ENCODE measurements at places on chromosomes 4 and X.

DNA sequence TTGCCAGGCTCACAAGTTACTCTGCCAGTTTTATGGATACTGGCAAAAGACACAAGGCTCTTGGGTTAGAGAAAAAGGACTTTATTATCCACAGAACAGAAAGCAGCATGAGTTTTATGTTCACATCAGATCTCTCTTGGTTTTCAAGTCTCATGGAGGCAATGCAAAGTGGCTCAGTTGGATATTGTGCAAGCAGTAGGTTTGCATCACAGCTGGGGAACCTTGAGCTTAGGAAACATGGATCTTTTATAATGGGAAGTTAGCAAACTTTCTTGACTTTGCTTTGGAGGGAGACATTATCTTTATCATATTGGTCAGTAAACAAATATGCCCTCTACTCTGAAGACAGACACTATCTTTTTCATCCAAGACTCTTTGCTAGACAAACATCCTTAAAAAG lies 109.2 kb upstream of the GRPR start:
- DNase-seq = no peak

GRCh38 chrX:63350465-63350877 lies 661 bp downstream of the SPIN4 start:
- DNase-seq = no peak

DNA sequence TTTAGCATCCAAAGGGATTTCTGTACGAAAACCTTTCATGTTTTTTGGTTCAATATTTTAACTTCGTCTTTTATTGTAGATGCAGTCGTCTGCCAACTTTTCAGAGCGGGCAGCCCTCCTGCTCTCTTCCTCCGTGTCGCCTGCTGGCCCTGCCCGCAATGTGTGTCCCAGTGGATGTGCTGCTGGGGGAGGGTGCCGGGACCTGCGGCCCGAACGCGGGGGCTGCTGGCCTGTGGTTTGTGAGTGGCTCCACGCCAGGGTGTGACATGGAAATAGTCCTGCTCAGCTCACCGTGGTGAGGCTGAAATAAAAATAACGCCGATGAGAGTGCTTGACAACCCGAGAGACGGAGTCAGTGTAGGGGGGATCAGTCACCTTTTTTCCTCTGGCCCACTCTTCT lies 59.7 kb upstream of the GRPEL1 start:
- no peak for DNase-seq

GRCh38 chrX:134469486-134469885 lies 9.5 kb downstream of the HPRT1 start:
- DNase-seq = no peak

DNA sequence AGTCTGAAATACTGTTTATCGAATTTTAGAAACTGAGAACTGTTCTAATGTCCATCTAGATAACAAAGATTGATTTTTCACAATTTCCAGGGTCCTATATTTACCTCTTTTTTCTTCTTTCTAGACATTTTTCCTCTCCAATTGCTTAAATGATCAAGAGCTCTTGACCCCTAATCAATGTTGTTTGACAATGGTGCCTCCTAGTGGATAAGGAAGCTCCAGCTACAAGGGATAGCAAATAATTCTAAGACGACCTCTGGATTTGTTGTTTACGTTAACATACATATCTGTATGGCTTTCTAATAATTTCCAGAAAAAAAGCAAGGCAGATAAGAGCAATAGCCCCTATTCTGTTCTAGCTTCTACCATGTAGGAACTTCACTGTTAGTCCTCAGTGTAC lies 35.8 kb downstream of the GPR82 start:
- no peak for DNase-seq

GRCh38 chr4:152364883-152365282 lies 171.0 kb downstream of the FBXW7 start:
- DNase-seq = no peak

DNA sequence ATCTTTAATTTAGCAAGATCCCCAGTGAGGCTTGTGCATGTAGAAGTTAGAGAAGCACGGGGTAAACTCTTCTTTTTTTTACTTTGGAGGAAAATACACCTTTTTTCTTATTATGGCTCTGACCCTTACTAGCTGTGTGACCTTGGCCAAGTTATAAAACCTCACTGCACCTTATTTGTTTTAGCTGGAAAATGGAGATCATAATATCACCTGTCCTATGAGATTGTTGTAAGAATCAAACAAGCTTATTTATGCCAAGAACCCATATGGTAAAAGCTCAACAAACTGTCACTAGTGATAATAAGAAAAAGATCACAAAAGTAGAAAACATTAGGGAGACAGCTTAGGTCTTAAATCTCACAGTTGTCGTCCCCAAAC lies 126.6 kb downstream of the PTTG2 start:
- no peak for DNase-seq

- no peak for DNase-seq
Observed at GRCh38 chr4:3070709-3071500, 3.4 kb downstream of the HTT-AS start.

- no peak for DNase-seq
Observed at GRCh38 chr4:60857130-60857753, 342.9 kb upstream of the ADGRL3 start.

DNA sequence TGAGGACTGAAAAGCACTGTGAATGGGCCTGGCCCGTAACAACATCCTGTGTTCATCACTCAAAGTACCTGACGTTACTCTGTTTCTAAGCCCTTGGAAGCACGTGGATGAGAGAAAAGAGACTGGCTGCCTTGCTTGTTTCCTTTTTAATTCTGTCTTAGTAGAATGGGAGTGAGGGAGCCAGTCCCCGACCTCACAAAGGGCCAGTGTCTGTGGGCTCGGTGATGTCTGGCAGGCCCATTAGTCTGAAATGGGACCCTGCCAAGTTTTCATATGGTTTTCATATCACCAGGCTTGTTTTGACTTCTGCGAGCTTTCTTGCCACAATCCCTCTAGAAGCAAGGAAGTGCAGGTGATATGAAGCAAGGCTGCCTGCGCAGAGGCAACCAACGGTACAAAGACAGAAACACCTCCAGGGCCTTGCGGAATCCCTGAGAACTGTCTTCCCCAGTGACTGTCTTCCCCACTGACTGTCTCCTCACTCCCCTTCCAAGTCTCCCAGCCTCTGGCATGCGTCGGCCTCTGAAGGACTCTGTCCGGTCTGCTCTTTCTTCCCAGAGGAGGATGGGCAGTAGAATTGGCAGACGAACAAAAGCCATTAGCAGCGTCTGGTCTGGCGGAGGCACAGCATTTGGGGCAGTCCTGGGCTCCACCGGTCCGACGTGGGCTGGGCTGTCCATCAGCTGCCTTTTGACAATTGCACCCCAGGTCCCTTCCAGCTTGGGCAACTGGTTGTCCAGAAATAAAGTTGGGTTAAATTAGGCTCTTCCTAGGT lies 20.2 kb upstream of the RASL11B start:
- no peak for DNase-seq

GRCh38 chrX:145393702-145394235 lies 146.5 kb downstream of the SPANXN1 start:
- no peak for DNase-seq

GRCh38 chr4:68463796-68464195 lies 16.5 kb downstream of the TMPRSS11E start:
- DNase-seq = no peak

- no peak for DNase-seq
Observed at GRCh38 chr4:70927502-70928137, 25.5 kb downstream of the MOB1B start.

DNA sequence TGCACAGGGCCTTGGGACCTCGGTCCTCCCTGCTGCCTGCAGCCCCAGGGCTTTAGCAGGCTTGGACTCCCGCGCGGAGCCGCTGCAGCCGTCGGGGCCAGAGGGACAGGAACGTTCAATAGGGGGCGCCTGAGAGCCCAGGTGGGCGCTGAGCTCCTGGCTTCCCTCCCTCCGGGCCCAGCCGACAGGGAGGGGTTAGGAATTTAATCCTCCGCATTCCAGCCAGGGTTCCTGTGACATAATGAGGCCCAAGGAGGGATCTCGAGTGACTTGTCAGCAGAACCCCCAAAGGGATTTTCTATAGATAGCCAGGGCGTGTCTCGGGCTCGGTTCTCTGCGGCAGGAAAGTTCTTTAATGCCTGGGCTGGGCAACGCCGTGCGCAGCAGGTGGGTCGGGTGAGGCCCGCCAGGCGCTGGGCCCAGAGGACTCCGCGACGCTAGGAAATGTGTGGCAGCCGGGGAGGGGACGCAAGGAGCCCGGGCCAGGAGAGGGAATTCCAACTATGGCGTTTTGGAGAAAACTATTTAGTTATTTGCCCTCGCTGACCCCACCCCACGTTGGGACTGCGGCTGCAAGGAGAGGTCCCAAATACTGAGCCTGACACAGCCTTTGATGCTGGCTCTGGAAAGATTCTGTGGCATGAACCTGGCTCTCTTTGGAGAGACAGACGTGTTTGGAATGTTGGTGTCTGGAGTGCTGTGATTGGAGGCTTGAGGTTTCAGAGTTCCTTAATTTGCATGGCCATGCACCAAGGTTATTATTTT lies 285.2 kb upstream of the GATB start:
- no peak for DNase-seq

GRCh38 chr4:102678695-102679335 lies 82.0 kb downstream of the MANBA start:
- DNase-seq = no peak

DNA sequence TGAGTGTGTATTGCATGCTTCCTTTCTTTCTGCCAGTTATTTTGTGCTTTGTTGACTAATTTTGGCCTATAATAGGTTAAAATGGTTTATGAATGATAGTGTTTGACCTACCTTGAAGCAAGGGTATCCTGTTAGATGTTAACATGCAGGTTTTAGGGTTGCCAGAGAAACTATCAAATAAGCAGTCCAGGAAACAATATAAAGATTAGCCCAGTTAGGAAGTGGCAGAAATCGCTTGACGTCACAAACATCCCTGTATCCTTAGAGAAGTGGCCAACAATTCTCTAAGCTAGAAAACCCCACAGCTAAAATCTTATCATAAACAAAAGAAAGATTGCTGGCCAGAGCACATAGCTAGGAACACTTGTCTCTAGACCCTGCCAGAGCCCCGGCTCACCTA lies 3.8 kb downstream of the NAP1L5 start:
- no peak for DNase-seq

DNA sequence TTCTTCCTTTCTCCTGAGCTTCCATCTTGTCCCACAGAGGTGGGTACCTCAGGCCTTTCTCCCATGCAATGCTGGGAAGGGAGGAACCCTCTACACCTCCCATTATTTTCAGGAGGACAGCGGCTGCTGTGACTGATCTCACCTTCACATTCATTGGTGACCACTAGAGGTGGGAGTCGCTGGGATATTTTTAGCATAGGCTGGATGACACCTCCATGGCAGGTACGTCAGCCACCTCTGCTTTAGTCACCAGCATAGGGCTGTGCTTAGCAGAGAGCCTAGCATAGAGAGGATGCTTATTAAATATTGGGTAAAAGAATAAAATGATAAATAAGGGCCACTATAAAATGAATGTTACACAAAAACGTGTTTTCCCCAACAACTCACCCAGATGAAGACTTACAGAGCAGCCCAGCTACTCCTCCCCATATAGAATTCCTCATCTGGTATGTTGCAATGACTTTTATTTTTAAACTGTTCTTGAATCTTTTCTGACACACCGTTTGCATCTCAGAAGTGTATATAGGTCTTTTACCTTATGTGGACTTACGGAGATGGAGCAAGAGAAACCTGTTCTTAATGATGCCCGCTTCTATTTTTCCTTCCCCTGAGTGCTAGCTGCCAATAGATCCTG lies 60.9 kb upstream of the SORBS2 start:
- DNase-seq = no peak

DNA sequence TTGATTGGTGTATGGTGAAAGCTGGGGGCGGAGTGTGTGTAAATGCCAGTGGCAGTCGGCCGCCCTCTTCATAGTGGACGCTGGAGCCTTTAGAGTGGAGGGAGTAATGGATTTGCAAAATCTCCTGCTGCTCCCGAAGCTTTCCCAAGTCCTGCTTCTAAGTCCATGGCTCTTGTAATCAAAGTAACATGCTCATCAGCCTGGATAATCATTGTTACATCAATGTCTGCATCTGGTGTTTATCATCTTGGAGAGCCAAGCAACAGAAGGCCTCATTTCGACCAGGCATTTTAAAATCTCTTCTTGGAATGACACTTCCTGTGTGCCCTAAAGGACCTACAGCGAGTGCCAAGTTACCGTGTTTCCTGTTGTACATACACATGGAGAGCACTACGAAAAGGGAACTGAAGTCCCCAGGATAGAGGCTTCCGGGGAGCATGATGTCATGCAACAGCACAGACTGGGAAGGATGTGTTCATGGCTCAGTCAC lies 32.2 kb downstream of the UNC5C start:
- no peak for DNase-seq

DNA sequence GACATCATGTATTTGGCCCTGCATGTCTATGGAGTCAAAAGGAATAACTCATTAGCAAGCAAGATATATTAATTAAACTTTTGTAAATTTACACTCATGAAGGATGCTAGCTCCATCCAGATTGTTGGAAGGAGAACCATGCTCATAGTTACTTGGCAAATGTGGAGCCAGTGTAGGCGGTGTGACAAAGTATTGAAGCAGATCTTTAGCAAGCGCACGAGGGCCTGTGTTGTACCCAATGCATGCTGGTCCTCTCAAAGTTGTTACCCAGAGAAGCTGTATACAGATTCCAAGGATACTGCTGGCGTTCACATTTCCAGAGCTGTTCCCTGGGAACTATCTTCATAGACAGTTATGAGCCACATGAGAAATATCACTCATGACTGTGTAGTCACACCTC lies 196.4 kb upstream of the MBNL3 start:
- DNase-seq = no peak
